ENCODE measurements at places on chromosomes 1 and 21.

- no peak for DNase-seq
Observed at GRCh38 chr1:38208716-38209632, 162.4 kb upstream of the POU3F1 start.

DNA sequence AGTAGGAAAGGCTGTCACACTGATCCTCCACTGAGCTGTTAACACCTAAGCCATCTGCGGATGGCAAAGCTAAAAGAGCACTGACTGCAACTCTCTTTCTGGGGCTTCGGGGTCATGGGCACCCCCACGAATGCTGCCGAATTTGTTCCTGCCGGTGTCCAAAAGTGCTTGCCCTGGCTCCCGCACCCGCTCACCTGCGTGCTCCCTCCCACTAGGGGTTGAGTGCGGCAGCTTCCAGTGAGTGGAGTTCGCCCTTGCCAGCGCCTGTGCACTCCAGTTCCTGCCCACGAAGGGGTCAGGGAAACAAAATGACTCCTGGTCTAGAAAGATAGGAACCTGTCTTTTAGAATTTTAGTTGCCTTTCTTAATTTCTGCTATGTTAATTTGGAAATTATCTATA lies 78.7 kb downstream of the IFI44 start:
- no peak for DNase-seq

- peak; percentile 70 for DNase-seq
Observed at GRCh38 chr1:226001963-226002666, 3.0 kb upstream of the SDE2 start.

- DNase-seq, result no peak
Observed at GRCh38 chr1:31154000-31154631, 85.6 kb downstream of the NKAIN1 start.

GRCh38 chr1:55239548-55239947 lies 24.4 kb upstream of the USP24 start:
- DNase-seq, result no peak

- DNase-seq, result no peak
Observed at GRCh38 chr1:14522926-14523241, 75.6 kb upstream of the KAZN start.

- DNase-seq, result no peak
Observed at GRCh38 chr1:177741476-177741875, 228.4 kb downstream of the SEC16B start.

GRCh38 chr1:203117611-203118575 lies 9.6 kb upstream of the ADORA1 start:
- DNase-seq, result no peak

- DNase-seq, result no peak
Observed at GRCh38 chr21:32819694-32820093, 48.1 kb upstream of the PAXBP1 start.

DNA sequence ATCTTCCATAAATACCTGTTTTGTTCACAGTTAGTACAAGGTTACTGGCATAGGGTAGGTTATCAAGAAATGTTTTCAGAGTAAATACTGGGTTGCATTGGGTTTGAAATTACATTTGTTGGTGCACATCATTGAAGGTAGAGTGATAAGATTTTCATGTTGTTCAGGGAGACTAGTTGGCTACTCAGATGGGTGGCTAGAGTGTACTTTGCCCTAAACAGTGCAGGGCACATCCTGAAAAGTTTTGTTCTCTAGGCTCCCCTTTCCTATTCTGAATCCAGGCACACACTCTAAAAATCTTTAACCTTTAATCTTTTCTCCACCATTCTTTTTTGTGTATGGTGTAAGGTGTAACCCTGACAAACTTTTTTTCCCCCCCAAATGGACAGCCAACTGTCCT lies 18.0 kb downstream of the POU2F1 start:
- no peak for DNase-seq

- no peak for DNase-seq
Observed at GRCh38 chr1:175373786-175374623, 181.4 kb upstream of the KIAA0040 start.

DNA sequence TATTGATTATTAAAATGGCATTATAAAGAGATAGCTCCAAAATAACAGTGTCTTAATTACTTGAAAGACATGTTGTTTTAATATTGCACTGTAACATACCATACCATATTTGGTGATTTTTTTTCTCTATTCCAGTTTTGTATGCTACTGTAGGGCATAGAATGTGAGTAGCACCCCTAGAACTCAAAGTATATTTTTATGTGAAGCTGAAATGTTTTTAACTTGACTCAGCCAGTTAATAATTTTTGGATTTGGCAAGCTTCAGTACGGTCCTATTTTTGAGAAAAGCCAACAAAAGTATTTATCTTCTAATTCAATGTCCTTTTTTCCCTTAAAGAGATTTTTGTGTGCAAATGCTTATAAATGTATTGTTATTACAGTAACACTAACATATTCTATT lies 593.8 kb downstream of the USP25 start:
- no peak for DNase-seq

- DNase-seq, result no peak
Observed at GRCh38 chr1:43875331-43875730, 58.3 kb upstream of the ARTN start.

- DNase-seq, result no peak
Observed at GRCh38 chr1:110673805-110674336, 869 bp downstream of the KCNA3 start.

- DNase-seq, result no peak
Observed at GRCh38 chr1:20373286-20373685, 82.6 kb downstream of the VWA5B1 start.

GRCh38 chr1:17212009-17212408 lies 7.1 kb downstream of the PADI1 start:
- no peak for DNase-seq

GRCh38 chr1:197144570-197145325 lies 1.7 kb downstream of the ASPM start:
- no peak for DNase-seq

DNA sequence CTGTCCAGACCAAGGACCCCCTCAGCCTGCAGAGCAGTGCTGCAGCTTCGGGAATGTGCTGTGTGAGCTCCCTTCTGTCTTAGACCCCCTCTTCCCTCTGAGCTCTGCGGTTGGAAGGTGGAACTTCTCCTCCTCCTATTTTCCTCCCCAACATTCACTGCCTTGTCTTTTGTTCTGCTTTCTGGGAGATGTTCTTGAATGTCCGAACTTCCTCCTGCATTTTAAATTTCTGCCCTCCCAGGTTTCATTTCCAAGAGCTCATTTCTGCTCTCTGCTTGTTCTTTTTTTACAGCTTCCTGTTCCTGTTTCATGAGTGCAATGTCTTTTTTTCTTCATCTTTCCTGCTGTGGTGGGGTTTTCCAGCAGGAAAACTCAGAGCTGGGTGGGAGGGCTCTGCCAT lies 29.3 kb downstream of the RRP1 start:
- no peak for DNase-seq

Measured in NCI-H446 (cell line).